ENCODE measurements at places on chromosomes 16 and 17.
A peak's percentile ranks its signal among the peaks of the same experiment; 100 is the strongest.

GRCh38 chr17:40530531-40530994 is 29.1 kb upstream of the TNS4 start:
- DNase-seq, result no peak

DNA sequence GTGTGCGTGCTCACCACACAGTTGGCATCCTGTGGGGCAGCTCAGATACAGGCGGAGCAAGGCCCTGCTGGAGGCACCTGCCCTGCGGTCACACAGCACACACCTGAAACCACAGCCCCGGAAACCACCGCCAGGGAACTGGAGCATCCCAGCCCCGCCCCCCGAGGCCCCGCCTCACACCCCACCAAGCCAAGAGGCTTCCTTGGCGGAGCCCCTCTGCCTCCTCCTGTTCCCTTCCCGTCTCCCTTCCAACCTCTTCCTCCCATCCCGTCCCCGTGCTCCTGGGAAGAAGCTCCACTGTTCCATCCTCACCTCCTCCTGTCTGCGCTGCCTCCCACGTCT is 205.5 kb downstream of the NTN1 start:
- no peak for DNase-seq

GRCh38 chr17:46853896-46854444 is 2.6 kb downstream of the WNT9B start:
- peak; percentile 66 for DNase-seq

DNA sequence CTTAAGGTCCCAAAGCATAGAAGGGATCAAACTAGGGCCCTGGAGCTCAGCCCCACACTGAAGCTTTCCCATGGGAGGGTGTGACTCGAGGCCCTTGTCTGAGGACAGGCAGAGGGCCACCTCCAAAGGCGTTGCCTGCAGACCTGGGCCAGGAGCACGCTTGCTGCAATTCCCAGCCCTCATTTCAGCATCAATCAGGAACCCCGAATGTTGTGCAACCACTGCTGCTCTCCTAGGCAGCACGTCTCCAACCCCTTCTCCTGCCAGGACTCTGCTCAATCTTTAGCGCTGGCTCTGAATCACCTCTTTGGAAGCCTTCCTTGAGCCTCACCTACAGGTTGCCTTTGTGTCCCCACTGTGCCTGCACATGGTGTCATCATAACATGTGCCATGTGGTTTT is 14.0 kb upstream of the ATP2C2 start:
- no peak for DNase-seq

DNA sequence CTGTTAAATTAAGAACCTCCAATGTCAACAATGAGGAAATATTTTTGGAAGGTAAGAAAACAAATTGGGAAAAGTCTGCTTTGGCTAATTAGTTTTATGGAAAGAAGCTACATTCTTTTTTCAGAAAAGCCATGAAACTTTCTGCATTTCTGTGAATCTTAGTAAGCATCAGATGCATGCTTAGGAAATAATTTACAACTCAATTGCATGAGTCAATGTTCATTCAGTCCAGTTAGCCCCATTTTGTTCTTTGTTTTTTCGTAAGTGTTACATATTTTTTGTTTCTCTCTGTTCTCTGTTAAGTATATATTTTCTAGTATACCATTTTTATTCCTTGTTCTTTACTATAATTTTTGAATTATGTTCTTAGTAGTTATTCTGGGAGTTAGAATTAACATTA is 195.2 kb upstream of the KIF2B start:
- DNase-seq, result peak; percentile 67

- no peak for DNase-seq
Observed at GRCh38 chr16:11539641-11540050, 47.1 kb downstream of the LITAF start.

DNA sequence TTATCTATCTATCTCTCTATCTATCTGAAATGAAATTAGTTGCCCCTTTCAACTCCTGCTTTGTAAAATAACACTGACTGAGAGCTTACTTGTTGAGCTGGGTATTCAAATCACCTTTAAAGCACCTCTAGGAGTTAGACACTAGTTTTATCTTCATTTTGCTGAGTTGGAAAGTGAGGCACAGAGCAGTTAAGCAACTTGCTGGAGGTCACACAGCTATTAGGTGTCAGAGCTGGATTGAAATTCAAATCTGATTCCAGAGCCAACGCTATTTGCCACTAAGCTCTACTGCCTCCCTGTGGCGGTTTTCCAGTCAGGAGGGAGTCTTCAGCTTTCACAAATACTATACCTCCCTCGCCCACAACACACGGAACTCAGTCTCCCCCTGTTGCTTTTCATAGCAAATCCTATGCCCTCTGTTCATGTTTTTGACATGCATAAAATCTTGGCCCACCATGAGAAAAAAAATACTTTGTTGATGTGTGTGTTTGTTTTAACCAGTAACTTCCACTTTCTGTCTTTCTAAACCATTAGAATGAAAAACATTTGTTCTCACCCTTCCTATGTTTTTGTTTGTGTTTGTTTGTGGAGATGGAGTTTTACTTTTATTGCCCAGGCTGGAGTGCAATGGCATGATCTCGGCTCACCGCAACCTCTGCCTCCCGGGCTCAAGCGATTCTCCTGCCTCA is 74.8 kb upstream of the SMURF2 start:
- DNase-seq, result peak; percentile 64

GRCh38 chr17:80444644-80444979 is 29.6 kb downstream of the ENDOV start:
- no peak for DNase-seq

GRCh38 chr16:28320023-28320561 is 27.8 kb downstream of the SBK1 start:
- no peak for DNase-seq

GRCh38 chr17:72948115-72948514 is 144.4 kb downstream of the SLC39A11 start:
- no peak for DNase-seq

GRCh38 chr17:29149431-29150064 is 30.6 kb downstream of the MYO18A start:
- DNase-seq, result no peak

DNA sequence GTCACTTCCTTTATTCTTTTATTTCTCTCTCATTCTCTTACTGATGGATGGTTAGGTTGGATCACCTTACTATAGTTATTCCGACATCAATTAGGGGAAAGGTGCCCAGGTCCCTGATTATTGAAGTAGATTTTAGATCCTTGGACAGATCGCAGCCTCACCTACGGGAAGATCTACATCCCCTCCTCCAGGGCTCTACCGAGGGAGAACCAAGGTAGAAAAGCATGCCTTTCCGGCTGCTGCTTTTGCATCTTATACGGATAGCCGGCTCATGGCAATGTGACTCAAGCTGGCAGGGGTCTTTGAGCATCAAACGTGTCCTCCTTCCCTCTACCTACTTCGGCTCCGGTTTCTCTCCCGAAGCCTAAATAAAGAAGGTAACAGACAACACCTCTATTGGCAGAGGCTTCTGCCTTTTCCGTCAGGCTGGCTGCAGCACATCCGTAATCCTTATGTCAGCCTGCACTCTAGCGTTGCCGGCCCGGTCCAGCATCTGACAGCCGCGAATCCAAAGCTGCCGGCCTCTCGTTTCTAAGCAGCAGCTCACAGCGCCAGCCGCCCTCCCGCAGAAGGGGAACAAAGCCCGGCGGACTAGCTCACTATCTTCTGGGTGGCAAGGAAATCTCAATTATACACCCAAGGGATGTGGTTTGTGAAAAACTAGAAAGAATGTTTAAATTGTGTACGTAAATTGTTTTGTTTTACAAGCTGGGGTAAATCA is 46.9 kb downstream of the IRX6 start:
- peak; percentile 62 for DNase-seq

DNA sequence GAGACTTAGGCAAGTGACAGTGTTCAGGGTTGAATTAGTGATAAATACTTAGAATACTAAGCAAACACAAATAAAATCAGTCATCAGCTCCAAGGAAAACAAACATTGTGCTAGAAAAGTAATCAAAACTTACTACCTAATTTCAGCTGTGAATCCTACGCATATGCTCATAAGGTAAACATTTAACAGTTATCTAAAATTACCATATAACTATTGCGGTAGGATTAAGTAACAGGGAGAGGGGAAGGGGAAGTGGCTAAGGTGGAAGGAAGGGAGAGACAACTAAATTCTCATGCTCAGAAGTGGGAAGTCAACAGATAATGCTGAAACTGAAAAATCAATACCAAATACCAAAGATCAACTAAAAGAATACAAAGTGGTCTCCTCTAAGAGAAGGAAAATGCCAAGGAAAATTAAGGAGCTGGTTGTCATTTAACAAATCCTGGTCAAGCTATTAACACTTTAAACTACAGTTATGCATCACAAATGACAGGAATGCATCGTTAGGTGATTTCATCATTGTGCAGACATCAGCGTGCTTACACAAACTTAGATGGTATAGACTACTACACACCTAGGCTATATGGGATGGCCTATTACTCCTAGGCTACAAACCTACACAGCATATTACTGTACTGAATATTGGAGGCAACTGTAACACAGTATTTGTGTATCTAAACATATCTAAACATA is 20.0 kb downstream of the USP32 start:
- DNase-seq, result no peak

DNA sequence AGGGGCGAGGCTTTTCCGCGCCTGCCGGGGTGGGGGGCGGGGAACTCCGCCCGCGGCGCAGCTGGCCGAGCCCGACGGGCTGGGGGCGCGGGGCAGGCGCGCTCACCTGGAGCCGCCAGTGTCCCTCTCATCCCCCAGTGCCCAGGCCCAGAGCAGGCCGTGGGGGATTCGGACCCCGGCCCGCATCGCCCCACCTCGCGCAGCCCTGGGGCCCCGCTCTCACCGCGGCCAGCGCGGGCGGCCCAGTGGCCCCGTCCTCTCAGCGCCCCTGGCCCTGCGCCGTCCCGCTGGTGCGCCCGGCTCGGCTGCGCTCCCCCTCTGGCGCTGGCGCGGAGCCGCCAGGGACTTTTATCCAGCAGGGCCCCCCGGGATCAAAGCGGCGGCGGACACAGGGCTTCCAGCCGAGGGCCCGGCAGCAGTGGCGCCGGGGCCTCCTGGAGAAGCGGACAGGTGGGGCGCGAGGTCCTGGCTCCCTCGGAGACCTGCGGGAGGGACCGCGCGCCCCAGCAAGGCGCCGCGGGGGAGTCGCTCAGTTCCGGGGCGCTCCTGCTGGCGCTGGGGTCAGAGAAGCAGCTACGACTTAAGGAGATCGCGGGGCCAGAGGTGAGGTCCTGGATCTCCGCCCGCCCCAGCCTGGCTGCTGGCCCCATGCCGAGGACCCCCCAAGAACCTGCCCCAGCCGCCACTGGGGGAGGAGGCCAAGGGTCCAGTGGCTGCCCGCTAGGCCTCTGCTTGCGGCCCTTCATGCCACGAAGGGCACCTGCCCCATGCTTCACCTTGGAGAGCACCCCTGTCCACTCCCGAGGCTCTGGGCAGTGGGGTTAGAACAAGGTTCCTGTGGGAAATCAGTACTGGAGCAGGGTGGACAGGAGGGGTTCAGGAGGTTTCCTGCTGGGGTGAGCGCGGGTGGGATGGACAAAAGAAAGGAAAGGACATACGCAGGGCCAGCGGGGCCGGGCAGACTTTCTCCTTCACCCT is 823 bp upstream of the NOTUM start:
- DNase-seq, result no peak

DNA sequence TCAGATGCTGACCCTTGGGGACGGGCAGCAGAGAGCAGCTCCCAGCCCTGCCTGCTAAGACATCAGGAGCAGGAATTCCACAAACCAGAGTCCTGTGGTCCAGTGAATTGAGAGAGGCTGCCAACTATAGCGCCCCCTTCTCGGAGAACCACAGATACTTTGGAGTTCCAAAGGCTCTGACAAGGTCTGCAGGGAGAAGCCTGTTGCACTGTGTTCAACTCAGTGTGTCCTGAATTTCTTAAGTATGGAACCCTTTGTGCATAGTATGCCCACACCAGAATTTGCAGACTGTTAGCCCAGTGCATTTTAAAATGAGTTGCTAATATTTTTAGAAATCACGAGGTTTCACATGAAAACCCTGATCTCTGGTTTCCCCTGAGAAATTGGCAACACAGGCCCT is 223.4 kb downstream of the KATNIP start:
- no peak for DNase-seq

- DNase-seq, result peak; percentile 34
Observed at GRCh38 chr17:64608571-64608981, 53.5 kb downstream of the SMURF2 start.

GRCh38 chr16:3152277-3152990 is 17.6 kb downstream of the ZNF213 start:
- DNase-seq, result peak; percentile 87

- DNase-seq, result peak; percentile 24
Observed at GRCh38 chr16:22093996-22094395, 1.7 kb downstream of the VWA3A start.

DNA sequence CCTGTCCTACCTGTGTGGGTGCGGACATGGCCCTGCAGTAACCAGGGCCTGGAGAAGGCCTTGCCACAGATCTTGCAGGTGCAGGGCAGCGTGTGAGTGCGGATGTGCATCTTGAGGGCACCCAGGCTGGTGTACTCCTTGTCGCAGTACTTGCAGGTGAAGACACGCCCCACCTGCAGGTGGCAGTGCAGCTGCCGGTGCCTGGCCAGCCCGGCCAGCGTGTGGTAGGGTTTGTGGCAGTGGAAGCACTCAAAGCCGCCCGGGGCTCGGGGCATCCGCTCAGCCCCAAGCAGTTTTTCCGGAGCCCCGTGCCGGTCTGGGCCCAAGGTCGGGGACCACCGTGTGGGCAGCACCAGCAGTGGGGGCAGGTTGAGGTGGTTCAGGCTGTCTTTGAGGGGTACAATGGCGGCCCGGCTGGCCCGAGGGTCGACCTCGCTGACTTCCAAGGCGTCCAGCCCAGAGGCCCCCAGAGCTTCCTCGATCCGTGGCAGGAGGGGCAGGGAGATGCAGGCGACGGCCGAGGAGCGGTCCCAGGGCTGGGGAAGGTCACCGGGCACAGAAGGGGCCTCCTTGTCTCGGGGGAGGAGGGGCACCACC is 5.1 kb downstream of the SNAI3 start:
- no peak for DNase-seq

- DNase-seq, result no peak
Observed at GRCh38 chr16:7501868-7502267, 169.2 kb downstream of the RBFOX1 start.

- DNase-seq, result no peak
Observed at GRCh38 chr17:48047113-48047740, 932 bp upstream of the NFE2L1 start.

GRCh38 chr17:42305543-42306384 is 17.5 kb downstream of the STAT5A start:
- DNase-seq, result no peak

GRCh38 chr16:57642160-57643135 is 14.0 kb downstream of the ADGRG1 start:
- DNase-seq, result no peak

GRCh38 chr17:48484256-48484655 is 46.6 kb downstream of the HOXB1 start:
- DNase-seq, result peak; percentile 64

- no peak for DNase-seq
Observed at GRCh38 chr17:80703142-80703478, 158.5 kb downstream of the RPTOR start.

Data from AG10803 (cell line).